ENCODE measurements at places on chromosomes 2 and 18.

GRCh38 chr2:165113414-165113813 is 90.4 kb downstream of the SCN3A start:
- DNase-seq = peak; percentile 54

GRCh38 chr2:60882971-60883753 is 1.8 kb downstream of the REL start:
- DNase-seq = no peak

- DNase-seq = peak; percentile 16
These were observed 115.4 kb upstream of the ZNF521 start for GRCh38 chr18:25467226-25467987.

GRCh38 chr2:37984589-37984988 is 59.5 kb downstream of the RMDN2 start:
- DNase-seq = no peak

GRCh38 chr18:10015941-10016819 is 102.4 kb downstream of the VAPA start:
- DNase-seq = no peak

- DNase-seq = peak; percentile 35
These were observed 118.9 kb upstream of the TANK start for GRCh38 chr2:161041356-161041755.

DNA sequence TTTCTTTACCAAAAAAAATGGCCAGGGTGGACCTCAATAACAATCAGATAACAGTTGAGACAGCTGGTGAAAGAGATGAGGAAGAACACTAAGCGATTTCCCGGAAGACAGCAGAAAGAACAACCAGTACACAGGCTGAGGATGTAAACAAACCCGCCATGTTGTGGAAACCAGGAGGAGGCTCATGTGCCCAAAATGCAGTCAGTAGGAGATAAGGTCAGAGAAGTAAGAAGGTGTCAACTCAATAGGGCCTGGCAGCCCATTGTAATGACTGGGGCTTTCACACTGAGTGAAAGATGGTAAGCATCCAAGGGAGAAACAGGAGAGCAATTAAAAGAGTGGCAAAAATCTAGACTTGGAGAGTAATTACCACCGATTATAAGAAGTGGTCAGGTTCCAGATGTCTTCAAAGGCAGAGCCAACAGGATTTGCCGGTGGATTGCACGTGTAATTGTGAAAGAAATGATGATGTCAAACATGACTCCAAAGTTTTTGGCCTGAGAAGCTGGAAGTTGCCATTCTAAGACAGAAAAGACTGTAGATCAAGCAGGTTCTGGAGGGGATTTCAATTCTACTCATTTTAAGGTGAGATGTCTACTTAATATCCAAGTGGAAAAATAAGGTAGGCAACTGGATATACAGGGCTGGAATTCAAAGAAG is 77.7 kb upstream of the CYP1B1 start:
- DNase-seq = no peak

DNA sequence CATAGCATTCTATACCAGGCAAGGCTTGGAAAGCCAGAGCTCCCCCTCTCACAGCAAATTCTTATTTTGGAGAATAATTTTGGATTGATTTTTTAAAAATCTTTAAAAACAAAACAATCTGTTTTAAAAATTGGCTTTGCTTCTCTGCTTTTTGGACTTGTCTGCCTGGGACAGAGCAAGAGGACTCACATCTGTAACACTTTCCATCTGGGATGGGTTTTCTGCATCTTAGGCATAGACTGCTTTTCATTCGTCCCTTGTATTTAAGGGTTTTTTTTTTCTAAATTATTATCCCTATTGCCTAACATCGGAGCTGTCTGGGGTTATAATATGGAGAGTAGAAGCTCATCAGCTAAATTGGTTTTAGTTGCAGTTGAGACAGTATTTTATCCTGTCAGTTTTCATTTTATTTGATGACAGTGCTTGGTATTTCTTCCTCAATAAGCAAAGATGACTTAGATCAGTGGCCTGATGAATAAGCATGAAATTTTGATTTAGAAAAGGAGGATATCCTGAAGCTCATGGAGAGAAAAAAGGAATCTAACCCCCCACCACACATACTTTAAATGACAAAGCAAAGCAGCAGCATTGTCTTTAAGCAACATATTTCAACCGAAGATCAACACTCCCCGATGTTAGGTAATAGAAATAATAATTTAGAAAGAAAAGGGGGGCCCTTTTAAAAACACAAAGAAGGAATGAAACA is 2.3 kb upstream of the FZD7 start:
- no peak for DNase-seq

GRCh38 chr2:33015421-33016142 is 68.8 kb downstream of the LTBP1 start:
- DNase-seq = no peak

GRCh38 chr2:225009768-225010167 is 32.5 kb downstream of the DOCK10 start:
- DNase-seq = no peak
